Activated CD8-positive, alpha-beta T cell treated with anti-CD3 and anti-CD28 coated beads for 36 hours (primary cell): ENCODE measurements at places on chromosomes 1 and 21. TPM values are rescaled to one million over a fixed set of nuclear protein-coding genes. Genes with fewer than 3 reads are reported as not detected.

- H3K4me1 ChIP-seq: no peaks in the 10 kb centered on the region
- no peak for DNase-seq
- no peaks in the 10 kb centered on the region for H3K36me3 ChIP-seq
- no peak overlapping the region for H3K27ac ChIP-seq
- H3K27me3 ChIP-seq: no peaks in the 10 kb centered on the region
Measured at GRCh38 chr1:184362876-184363275, 24.0 kb upstream of the C1orf21 start.

The FCRL2 gene
- total RNA-seq: not detected

The TMPRSS15 gene
- total RNA-seq: not detected

DNA sequence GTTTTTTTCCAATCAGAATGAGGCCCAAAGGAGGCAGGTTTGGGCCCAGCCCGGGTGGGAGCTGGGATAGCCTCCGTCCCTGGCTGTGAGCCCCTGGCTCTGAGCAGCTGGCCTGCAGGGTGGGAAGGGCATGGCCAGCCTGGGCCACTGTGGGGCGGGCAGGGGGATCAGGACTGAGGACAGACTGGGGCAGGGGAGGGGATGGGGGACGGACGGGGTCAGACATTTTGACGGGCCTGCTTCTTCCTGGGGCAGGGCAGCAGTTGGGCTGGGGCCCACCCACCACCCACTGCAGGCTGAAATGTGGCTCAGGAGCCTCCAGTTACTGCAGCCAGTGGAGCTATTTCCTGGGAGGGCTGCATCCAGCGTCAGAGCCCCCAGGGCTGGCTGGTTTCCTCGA, 2.5 kb upstream of the SLC6A9 start:
- H3K36me3 ChIP-seq: no peaks in the 10 kb centered on the region
- no peak overlapping the region for H3K4me3 ChIP-seq
- H3K27me3 ChIP-seq: no peaks in the 10 kb centered on the region
- DNase-seq: no peak

DNA sequence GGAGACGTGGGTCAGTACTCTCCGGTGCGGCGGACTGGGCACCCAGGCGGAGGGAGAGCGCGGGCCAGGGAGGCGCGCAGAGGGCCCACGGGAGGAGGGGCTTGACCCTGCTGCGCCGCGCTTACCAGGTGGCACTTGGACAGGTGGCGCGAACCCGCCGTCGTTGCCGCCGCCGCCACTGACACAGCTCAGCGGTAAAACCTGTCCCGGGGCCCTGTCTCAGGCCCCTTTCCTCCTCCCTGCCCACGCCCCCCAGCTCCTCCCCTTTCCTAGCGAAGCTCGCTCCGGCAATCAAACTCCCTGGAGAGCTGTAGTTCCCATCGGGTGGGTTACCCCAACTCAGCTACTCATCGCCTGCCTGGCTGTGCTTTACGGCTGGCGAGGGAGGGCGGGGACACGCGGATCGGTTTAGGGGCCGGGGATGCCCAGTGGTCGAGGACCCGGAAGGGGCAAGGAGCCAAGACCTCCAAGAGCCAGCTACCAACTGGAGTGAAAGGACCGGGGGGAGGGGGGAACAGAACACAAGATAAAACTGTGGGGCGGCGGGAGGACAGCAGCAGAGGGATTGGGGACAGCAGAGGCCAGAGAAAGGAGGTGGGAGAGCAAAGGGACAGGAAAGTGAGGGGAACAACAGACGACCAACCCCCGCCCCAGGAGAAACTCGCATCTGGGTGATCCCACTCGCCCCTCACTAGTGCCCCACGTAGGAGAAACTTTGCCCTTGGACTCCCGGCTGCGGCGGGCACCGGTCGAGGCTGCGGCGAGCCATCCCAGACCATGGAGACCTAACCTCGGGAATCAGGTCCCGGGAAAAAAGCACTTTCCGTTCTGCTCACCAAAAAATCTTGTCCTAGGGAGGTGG, 2.9 kb downstream of the GFI1 start:
- peak overlapping the region; percentile 98 for H3K27ac ChIP-seq
- peak; percentile 79 for DNase-seq
- H3K36me3 ChIP-seq: peaks cover 63% of the 10 kb centered on the region
- H3K27me3 ChIP-seq: no peaks in the 10 kb centered on the region
- peaks cover 38% of the 10 kb centered on the region for H3K4me1 ChIP-seq

The GCSAML gene
- total RNA-seq: 0.16 TPM
